ENCODE measurements at places on chromosomes 2 and 18.

GRCh38 chr2:53429901-53430300, 337.7 kb upstream of the CHAC2 start:
- no peak for DNase-seq

DNA sequence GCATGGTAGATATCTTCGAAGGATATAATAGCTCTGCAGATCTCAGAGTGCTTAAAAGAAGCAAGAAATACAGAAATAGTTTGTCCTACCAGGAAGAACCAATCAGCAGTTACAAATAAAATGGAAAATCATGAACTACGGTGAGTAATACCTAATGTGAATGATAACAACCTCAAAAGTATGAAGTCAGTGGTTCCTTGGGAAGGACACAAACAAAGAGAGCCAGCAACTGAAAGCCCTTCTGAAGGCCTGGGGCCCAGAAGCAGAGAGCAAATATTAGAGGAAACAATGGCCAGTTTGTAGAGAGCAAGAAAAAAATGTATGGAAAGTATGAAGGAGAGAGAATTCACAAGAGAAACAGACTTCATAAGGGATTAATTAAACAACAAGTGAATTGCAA, 226.8 kb upstream of the CHST9 start:
- peak; percentile 1 for DNase-seq

GRCh38 chr2:206988884-206989283, 49.6 kb downstream of the CPO start:
- no peak for DNase-seq

- DNase-seq = no peak
These were observed 28.0 kb downstream of the DIPK1C start for GRCh38 chr18:74429096-74429495.

- DNase-seq = peak; percentile 66
These were observed 16.0 kb upstream of the MSGN1 start for GRCh38 chr2:17800219-17800618.
